ENCODE measurements at places on chromosomes 6 and 20.
A peak's percentile ranks its signal among the peaks of the same experiment; 100 is the strongest.

DNA sequence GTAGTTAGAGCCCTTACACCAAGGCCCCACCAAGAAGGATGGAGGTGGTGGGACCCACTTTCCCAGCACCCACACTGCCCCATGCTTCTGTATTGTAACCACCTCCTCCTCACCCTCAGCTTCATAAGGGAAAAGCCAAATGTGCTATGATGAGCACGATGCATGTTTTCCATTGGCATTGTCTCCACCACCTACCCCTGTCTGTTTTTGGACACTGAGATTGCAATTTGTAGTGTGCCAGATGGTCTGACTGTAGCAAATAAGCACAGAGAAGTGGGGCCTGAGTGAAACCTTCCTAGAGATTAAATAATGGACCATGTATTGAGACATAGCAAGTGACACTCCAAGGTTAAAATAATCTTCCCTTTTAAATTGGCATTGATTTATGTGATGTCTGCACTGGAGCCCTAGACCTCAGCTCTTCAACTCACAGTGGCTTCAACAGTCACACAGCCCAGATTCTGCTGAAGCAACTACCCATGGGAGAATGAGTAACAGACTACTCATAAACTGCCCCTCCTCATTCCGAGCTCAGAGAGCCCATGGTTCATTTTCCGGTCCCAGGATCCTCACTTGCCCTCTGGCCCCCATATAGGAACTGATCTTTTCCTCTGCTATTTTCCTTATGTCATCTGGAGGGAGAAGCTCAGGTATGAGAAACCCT is 177.9 kb downstream of the COL9A1 start:
- no peak for DNase-seq

GRCh38 chr6:167932468-167933276 is 64.8 kb upstream of the KIF25 start:
- no peak for DNase-seq

GRCh38 chr20:35200267-35200666 is 26.2 kb upstream of the MMP24 start:
- DNase-seq: no peak

- no peak for DNase-seq
Measured at GRCh38 chr6:41326092-41326491, 9.3 kb upstream of the NCR2 start.

DNA sequence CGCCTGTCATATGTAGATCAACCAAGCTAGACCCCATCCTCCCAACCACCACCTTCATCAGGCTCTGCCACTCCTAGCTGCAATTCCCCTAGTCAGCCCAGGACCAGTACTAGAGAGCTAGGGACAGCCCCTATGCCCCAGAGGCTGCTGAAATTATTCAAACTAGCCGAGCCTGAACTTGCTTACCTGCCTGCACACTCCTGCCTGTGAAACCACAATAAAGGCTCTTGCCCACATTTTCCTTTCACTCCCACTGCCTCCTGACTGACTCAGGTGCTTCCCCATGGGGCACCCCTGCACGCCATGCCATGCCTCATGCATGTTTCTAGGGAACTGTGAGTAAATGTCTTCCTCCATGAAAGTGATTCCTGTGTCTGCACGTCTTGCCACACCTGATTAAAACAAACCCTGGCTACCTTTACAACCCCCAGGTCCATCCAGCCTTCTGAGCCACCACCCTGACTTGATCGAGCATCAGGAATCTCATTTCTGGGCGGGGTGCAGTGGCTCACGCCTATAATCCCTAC is 66.5 kb upstream of the IER3 start:
- DNase-seq: peak; percentile 86

DNA sequence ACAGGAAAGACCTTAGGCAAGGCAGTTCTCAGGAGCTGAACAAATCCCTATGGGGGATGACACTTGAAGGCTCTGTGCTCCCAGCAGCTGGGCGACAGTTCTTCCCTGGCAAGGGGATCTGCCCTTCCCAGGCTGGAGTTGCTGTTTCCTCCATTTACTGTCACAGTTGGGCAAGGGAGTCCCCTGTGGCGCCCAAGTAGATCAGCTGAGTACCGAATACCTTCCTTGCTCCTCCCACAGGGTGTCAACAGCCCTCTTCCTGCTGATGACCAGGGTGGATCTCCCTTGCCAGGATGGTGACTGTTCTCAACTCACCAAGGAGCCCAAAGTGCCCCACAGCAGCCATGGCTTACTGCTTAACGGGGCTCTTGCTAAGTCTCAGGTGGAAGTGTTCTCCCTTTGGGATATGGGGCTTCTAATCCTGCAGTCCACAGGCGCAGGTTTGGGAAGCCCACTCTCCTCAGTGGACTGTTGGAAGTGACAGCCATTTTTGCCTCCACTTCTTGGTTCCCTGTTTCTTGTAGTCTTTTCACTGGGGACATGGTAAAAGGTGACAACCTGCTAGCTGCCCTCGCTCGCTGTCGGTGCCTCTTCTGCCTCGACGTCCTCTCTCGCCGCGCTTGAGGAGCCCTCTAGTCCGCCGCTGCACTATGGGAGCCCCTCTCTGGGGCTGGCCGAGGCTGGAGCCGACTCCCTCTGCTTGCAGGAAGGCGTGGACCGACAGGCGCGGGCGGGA is 5.7 kb upstream of the PSMG4 start:
- DNase-seq: no peak

DNA sequence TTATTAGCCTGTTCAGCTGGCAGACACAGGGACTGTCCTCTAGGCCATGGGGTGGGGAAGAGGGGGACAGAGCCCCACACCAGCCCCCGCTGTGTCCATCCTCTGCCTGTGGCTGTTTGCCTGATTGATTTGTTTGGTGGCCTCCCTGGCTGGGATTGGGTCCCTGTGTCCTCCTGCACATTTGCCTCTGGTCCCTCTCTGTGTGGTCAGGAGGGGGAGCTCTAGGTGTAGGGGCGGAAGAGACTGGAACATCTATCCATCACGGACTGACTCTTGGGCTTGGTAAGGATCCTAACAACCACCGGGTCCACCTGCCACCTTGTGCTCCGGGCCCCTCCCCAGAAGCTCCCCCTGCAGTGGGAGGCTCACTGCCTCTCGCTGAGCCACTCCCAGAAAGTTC is 38.4 kb upstream of the CCDC167 start:
- no peak for DNase-seq

DNA sequence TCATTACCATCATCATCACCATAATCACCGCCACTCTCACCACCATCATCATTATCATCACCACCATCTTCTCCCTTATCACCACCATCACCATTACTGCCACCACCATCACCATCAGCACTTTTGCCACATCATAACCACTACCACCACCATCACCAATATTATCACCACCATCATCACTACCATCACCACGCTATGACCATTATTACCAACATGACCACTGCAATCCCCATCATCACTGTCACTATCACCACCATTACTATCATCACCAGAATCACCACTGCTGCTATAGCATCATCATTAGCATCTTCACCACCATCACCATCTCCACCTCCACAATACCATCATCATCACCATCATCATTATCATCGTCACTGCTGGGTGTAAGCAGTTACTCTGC is 25.6 kb downstream of the CST1 start:
- no peak for DNase-seq

- no peak for DNase-seq
Measured at GRCh38 chr20:50291254-50292078, 100.8 kb downstream of the CEBPB start.

GRCh38 chr20:16293590-16293989 is 279.7 kb downstream of the KIF16B start:
- no peak for DNase-seq

- DNase-seq: no peak
Measured at GRCh38 chr20:5261763-5262162, 55.0 kb downstream of the PROKR2 start.

DNA sequence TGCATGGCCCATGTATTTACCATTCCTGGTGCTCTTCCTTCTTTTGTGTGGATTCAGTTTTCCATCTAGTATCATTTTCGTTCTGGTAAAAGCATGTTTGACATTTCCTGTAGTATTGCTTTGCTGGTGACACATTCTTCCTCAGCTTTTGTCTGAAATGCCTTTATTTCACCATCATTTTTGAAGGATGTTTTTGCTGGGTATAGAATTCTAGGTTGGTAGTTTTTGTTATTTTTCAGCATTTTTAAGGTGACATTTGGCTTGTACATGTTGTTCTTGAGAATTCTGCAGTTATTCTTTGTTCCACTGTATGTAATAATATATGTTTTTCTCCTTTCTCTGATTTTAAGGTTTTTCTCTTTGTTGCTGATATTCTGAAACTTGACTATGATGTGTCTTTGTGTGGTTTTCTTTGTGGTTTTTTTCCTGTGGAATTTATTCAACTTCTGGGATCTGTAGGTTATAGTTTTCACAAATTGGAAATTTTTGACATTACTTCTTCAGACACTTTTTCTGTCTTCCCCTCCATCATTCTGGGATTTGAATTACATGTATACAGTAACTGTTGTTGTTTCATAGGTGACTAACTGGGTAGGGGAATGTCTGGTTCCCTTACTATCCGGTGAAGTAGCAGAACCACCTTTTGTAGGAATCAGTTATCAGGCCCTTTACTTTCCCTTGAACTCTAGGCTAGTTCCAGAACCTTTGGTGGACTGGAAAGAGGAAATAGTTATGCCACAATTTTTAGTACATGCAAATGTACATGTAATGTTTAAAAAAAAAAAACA is 30.2 kb downstream of the SNX9 start:
- DNase-seq: no peak

- no peak for DNase-seq
Measured at GRCh38 chr6:169014211-169015197, 239.1 kb downstream of the THBS2 start.

GRCh38 chr6:2502998-2503674 is 247.6 kb downstream of the MYLK4 start:
- DNase-seq: no peak

DNA sequence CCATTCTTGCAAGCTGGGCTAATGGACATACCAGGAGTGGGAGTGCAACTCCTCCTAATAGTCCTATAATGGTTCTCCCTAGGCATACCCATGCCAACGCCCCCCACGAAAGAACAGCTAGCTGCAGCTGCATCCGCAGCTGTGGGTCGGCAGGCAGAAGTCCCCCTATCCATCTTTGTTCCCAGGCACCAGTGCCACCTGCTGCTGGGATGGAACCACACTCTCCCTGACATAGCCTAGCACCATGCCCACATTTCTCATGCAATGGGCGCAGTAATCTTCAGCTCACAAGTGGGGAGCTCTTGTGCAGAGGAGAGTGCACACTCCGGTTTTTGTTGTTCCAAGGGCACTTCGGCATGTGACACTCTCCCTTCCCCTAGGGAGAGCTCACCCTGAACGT is 567.8 kb downstream of the GRIK2 start:
- DNase-seq: no peak

- no peak for DNase-seq
Measured at GRCh38 chr6:4413073-4413472, 277.7 kb upstream of the ECI2 start.

GRCh38 chr20:45336530-45337366 is 11.5 kb downstream of the SDC4 start:
- no peak for DNase-seq
